ENCODE measurements at places on chromosomes 2 and 18. TPM values are rescaled to one million over a fixed set of nuclear protein-coding genes. Genes with fewer than 3 reads are reported as not detected.

Gene RTP5
- not detected for total RNA-seq

DNA sequence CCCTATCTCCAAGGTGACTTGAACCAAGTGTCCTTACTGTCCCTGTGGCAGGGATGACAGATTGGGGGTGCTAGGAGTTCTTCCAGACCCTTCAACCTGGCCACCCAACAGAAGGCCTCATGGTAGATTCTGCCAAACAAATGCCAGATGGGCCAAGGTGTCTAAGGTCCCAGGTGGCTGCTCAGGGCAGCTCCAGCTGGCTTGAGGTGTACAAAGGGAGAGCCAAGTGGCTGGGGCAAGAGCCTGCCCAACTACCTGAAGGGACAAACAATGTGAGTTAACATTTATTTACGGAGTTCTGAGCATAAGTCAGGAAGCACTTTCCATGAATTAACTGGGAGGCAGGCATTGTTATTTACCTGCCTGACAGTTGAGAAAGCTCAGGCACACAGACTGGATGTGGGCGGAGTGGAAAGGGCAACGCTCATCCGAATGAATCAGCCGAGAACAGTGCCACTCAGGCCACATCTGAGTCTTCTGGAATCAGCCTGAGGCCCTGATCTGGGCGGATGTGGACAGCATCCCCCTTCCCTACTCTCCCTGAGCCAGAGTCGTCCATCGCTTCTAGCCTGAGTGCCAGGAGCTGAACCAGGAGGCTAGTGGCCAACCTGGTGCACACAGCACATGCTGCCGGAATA lies 4.4 kb upstream of the KCNIP3 start:
- DNase-seq: no peak

DNA sequence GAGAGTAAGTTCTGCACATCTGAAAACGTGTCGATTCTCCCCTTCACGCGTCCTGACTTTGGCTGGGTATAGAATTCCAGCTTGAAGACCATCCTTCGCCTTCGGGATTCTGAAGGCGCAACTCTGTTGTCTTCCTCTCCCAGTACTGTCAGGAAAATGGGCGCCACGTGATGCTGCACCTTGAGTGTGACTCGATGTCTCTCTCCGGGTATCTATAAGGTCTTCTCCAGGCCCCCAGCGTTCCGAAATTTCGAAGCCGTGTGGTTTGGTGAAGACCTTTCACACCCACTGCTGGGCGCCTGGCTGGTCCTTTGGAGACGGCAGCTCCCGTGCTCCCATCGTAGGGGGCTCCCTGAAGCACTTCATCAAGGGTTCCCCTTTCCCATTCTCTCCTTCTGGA lies 203.7 kb downstream of the HDAC4 start:
- no peak for DNase-seq

- no peak for DNase-seq
Observed at GRCh38 chr2:232463701-232464543, 8.0 kb downstream of the ALPI start.

GRCh38 chr18:65968239-65969004 lies 217.6 kb downstream of the CDH7 start:
- no peak for DNase-seq

DNA sequence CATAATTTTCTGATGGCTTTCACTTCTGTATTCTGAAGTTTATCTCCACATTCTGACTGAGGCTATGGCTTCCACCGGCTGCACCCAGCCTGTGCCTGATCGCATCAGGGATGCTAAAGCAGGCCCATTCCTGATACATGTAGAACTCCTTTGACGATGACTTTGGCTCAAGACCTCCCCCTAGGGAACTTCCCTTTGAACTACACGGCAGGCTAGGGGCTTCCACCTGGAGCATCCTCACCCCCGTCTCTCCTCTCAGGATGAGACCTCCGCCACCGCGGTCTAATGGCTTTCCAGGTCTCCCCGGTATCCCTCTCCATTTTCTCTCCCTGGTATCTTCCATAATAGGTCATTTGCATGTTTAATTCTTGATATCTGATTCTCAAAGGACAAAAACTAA lies 214.9 kb upstream of the CHST9 start:
- no peak for DNase-seq
